ENCODE measurements at places on chromosomes 3 and 15.

- DNase-seq, result no peak
Measured at GRCh38 chr3:35184775-35185174, 454.6 kb upstream of the ARPP21 start.

DNA sequence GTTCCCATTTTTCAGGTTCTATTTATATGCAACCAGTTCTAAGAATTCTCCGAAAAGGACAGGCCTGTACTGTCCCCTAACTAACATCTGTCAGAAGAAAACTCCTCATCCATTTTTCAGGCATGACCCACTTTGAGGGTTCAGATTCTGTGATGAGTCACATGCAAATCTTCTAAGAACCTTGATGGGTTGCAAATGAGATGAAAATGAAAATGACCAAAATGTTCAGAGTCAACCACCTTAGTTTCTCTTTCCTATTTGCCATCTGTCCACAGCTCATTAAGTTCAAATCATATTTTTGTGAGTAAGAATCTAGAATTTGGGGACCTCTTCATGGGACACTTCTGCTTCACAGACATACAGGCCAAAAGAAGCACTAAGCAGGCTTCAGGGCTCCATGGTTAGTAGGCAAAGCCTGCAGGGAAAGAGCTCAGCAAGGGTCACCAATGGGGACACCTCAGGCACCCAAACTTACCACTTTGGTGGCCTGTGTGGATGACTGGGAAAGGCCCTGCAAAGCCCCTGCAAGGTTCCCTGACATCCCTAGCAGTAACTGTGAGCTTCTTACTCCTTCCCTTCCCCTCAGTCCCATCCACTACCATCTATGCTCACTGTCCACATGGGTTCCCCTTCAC lies 122.0 kb downstream of the WDR76 start:
- no peak for DNase-seq

DNA sequence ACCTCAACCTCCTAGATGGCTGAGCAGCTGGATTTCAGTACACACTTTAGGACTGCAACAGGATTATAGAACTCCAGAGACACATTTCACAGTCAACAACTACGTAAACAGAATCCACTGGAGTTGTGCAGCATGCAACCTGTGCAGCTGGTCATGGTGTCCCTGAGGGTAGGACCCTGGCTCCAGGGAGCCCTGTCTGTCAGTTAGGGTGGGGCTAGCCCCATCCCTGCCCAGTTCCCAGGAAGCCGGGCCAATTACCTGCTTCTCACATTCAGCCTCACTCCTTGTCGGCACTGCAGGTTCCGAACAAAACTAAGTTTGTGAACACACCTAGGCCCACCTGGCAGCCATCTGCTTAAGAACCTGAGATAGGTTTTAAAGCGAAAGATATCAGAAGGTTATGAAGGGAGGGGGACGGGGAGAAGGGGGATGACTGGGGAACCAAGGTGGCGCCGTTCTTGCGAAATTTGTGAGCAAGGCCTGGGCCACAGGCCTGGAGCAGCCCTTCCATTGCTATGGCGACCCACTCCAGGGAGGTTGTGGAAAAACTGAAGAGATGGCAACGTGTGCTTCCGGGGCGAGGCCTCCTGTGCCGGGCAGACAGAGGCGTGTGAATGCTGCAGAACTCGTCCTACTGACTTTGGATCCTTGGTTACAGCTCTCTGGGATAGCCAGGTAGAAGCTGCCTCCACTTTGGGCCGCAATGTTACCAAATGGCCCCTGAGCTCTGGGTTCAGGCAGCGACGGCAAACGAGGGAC lies 25.3 kb downstream of the ACSBG1 start:
- DNase-seq, result no peak

GRCh38 chr3:157075693-157076420 lies 84.1 kb downstream of the CCNL1 start:
- no peak for DNase-seq

GRCh38 chr15:72889545-72889944 lies 106.0 kb upstream of the ADPGK start:
- no peak for DNase-seq

- no peak for DNase-seq
Measured at GRCh38 chr3:151268267-151269235, 9.8 kb downstream of the P2RY14 start.

GRCh38 chr3:21421096-21421495 lies 329.9 kb downstream of the ZNF385D start:
- DNase-seq, result no peak

DNA sequence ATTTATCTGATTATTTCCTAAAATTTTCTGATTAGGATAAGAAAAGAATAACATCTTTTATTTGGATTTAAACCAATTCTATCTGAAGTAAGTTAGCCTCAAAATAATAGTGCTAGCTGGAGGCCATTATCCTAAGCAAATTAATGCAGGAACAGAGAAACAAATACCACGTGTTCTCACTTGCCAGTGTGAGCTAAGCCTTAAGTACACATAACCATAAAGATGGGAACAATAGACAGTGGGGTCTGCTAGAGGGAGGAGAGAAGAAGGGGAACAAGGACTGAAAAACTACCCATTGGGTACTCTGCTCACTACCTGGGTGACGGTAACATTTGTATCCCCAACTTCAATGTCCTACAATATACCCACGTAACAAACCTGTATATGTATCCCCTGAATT lies 31.3 kb upstream of the LYSMD4 start:
- DNase-seq, result no peak

- DNase-seq, result no peak
Measured at GRCh38 chr15:38029736-38030135, 95.3 kb downstream of the TMCO5A start.

DNA sequence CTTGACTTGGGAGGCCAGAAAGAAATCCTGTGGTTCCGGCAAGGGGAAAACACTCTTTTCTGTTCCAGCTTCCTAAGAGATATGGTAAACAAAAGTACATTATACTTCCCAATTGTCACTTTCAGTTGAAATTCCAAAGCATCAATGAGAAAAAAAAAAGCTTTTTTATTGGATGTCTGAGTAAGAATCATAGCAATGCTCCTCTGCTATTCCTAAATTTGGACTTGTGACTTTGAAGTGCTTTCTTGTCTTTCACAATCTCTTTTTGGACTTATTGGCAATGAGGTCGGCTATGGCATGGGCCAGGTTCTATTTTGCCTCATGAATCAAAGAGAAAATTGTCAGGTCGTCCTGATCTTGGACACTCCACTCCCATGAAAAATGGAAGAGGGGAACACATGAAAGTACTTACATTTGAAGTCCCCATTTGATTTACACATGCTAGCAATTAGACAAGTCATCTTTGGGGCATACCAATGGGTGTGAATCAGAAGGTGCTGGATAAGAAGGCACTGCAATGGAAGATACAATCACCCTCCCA lies 170.5 kb downstream of the GREM1 start:
- no peak for DNase-seq

DNA sequence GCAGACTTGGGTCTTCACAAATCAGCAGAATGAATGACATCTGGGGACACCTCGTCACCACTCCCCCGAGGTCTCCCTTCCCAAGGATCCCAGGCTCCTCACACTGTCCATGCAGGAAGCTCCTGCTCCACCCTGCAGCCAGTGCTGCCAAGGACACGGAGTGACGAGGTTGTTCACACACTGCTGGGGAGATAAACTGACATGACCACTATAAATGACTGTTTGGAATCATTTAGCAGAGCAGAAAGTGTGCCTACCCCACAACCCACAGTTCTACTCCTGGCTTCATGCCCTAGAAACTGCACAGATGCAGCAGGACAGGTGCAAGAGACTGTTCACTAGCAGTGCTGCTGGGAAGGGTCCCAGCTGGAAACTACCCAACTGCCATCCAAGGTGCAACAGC lies 19.7 kb upstream of the PRSS50 start:
- DNase-seq, result no peak

DNA sequence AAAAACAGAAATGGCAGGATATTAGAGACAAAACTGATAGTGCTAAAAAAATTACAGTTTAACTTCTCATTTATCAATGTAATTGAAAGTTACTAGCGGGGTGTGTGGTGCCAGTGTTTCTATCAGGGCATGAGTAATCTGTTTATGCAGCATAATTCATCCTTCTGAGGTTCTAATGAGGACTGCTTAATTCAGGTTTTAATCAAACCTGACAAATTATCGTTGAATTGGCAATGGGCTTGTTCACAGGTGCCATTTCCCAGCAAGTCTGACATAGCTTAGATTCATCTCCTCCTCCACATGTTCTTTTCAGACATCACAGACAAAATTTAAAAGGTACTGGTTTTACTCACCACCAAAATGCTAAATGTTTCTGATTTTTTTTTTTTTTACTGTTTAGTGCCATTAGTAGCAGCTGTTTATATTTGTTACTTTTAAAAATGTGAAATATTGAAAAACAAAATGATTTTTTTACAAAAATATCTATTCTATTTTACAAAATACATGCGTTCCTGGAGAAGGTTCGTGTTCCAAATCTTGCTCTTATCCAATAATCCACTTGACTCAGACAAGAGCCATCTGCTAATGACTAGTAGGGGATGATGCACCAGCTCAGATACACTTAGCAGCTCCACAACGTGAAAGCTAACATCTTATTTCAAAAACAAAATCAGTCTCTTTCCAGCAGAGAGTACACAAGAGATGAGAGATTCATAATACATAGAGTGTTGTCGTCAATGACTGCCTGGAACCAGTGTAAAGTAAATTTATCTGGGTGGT lies 447.7 kb upstream of the DPPA4 start:
- no peak for DNase-seq

- DNase-seq, result peak; percentile 34
Measured at GRCh38 chr3:195075941-195076875, 194.8 kb downstream of the XXYLT1 start.

DNA sequence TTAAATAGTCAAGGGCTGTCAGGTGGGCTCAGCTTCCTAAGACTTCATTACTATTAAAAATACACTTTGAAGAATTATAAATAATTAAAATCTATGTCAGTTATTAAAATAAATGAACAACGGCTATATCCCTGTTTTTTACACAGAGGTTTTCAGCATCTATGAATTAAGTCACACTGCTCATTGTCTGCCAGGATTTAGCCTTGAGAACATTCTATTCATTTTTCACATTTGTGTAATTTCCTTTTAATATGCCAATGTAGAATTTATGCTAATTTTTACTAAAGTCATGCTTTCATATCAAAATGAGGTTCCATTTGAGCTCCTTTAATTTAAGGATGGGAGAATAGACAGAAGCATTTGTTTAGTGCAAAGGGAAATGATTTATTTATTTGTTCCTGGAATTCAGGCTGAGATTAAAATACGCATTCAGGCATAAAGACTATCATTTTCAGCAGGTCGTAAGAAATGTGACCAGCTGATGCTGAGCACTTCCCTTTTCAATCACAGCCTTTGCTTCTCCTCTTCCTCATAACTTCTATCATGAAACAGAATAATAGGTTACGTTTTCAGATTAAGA lies 345.1 kb downstream of the MFSD1 start:
- no peak for DNase-seq

DNA sequence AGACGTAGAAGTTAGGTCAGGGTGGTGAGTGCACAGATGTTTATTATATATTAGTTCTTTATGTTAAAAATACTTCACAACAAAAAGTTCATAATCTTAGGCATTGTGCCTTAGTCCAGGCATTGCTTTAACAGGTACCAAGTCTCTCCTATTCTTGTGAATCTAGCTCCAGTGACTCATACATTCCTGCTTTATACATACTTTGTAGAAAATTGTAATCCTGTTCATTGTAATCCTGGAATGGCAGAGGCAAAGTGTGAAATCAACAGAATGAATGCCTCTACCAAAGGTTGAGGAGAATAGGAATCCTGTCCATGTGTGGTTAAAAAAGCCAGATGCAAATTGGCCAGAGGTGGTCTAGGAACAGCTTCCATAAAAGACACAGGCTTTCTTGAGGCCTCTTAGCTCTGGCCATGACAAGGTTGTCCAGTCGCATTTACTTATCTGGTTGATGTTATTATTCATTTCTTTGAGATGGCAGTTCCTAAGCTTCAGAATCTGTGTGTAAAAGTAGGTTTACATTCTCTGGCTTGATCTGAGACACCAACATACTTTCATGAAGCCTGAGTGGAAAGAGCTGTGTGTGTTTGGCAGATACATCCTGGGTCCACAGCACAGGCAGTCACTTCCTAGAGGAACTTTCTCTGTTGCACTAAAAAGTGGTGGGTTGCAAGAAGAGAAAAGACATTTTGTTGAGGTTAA lies 109.0 kb downstream of the CDIN1 start:
- no peak for DNase-seq

GRCh38 chr3:37029111-37029510 lies 35.8 kb downstream of the MLH1 start:
- no peak for DNase-seq

DNA sequence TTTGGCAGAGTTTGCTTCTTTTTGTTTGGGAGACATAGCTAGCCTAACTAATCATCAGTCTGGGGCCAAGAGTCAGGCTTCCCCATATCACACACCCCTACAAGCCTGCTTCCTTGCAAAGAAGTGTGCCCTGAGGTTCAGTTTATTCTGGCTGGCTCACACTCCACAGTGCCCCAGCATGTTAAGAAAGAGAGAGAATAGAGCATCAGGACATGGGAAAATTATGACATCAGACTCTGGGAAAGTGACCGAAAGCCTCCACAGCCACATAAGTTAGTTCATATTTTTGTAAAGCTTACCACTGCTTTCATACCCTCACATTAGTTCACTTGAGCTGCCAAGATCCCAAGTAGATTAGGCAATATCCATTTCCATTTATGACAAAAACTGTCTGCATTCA lies 63.0 kb upstream of the CFAP161 start:
- no peak for DNase-seq

DNA sequence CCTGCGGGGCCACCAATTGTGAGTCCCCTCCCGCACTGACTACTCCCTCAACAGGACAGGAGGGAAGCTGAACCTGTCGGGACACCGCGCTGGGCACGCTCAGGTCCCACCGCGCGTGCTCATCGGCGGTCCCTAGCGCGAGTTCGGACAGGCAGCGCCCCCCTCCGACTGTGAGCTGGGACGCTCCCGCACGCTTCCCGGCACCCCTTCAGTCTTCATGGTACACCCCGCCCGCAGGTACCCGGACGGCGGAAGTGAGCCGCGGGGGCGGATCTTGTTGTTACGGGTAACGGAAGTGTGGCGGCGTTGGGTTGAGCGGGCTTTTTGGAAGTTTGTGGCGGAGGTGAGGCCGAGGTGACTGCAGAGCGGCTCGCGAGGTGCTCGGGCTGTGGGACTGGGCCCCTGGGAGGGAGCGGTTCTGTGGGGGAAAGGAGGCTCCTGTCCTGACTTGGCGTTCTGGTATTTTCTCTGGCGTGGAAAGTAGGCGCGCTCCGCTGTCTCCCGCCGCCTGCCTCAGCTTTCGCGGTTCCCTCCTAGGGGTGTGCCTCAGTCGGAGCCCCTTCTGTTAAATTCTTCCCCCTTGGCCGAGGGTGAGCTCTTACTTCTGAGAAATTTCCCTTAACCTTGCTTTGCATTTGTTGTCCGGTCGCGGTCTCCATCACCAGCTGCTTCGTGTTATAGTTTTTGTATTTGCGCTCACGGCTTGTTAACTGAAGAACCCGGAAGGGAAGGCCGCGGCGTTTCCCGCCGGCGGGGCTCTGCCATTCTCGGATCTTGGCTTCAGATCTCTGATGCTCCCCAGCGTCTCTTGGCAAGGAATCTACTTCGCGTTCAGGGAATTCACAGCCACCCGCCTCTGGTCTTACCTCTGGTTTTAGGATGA lies at the start of gene FANCI:
TSS of gene FANCI (plus strand) at position 289 of the 883 bp plus-strand sequence. CDS start 3,669 bp downstream, outside the sequence.
- DNase-seq, result peak; percentile 96

- DNase-seq, result no peak
Measured at GRCh38 chr3:12440927-12441714, 43.2 kb upstream of the TSEN2 start.
